ENCODE measurements at places on chromosomes 12 and 14.

DNA sequence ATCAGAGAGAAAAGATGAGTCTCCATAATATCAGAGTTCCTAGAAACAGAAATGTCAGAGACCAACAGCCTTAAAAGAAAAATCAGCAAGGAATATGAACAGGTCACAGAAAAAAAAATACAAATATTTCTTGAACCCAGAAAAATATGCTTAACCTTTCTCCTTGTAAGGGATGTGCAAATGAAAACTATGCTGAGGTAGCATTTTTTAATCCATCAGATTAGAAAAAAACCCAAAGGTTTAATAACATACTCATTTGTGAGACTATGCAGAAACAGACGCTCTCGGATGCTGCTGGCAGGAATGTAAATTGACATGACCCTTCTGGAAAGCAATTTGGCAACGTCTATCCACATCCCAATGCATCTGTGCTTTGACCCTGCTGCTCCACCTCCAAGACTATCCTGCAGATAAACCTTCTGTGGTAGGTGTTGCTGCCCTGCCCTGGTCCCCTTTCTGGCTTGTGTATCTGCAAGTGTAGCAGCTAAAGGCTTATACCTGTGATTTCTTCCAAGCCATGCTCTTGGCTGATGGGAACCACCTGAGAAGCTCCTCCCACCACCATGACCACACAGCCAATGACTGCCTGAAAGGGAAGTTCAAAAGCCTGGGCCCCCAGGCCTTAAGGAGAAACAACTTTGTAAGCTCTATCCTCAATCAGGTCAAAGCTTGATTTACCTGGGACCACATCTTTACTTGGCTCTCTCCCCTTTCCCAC, 49.4 kb downstream of the LTBP2 start:
- no peak for DNase-seq

- DNase-seq: no peak
Measured at GRCh38 chr14:70645892-70646291, 4.2 kb downstream of the TTC9 start.

DNA sequence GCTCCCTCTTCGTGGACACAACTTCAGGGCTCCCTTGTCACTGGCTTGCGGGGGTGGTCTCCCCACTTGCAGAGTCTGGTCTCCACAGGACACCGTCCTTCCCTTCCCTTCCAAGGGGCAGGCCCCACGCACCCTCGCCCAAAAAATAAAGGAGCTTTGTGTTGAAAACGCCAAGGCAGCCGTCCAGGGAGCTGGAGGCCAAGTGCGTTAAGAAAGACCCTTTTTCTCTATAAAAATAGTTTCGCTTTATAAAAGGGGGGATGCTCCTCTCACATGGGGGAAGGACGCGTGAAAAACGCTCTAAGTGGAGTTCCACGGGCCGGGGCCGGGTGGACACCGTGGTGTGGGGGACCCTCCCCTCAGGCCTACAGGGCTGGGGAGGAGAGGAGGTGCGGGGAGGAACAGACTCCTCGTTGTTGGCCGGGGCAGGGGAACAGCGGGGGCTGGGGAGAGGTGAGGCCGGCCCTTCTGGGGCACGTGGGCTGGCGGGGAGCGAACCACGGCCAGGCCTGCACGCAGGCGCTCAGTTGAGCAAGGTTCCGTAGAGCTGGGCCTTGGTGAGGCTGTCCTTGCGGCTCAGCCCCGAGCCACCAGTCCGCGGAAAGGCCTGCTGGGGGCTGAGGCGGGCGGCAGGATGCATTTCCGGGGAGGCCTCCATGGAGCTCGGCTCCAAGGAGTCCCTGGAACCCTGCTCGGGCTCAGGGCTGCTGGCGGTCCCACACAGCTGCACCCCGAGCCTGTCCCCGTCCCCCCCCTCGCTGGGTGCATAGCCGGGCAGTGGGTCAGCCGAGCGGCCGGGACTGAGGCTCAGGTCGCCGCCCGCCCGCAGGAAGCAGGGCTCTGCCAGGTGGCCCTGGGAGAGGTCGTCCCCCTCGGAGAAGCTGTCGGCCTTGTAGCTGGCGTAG, 49.5 kb downstream of the BEGAIN start:
- DNase-seq: no peak

DNA sequence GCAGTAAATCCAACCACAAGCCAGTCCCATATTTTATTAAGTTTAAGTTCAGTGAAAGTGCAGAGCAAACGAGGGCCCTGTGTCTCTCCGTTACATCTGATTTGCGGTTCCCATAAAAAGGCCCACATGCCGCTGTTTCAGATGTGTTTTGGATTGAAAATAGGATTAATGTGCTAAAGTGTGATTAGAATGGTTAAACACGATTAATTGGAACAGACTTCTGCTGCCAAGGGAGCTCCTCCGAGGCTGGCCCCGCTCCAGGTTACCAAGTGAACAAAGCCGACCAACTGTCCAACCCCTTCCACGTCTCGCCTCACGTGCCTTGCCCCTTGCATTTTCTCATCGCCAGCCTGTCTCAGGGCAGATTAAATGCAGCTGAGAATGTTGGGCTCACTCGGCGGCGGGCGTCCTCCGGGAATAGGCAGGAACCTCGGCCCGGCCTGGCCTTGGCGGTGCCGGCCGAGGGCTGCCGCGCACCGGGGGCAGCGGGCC, 166.5 kb upstream of the GSC start:
- no peak for DNase-seq

DNA sequence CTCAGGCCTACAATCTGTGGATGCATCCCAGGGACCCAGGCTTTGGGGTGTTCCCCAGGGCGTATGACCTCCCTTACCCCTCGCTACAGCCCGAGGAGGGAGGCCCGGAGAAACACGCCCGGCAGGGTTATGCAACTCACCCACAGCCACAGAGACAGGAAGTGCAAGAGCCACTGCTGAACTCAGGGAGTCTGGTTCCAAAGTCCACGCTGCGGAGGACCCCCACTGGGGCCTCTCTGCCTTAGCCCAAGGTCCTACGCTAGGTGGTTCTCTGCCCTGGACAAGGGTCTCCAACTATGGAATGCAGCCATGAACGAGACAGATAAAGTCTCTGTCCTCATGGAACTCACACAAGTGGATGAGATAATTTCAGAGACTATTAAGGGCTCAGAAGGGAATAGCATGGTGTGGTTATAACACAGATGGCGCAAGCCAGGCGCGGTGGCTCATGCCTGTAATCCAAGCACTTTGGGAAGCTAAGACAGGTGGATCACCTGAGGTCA, 11.3 kb downstream of the SCARB1 start:
- no peak for DNase-seq

GRCh38 chr12:52428121-52428520, 6.0 kb downstream of the KRT75 start:
- DNase-seq: no peak

Measured in endothelial cell (in vitro differentiated cells).